ENCODE measurements at places on chromosomes 13 and 19.

DNA sequence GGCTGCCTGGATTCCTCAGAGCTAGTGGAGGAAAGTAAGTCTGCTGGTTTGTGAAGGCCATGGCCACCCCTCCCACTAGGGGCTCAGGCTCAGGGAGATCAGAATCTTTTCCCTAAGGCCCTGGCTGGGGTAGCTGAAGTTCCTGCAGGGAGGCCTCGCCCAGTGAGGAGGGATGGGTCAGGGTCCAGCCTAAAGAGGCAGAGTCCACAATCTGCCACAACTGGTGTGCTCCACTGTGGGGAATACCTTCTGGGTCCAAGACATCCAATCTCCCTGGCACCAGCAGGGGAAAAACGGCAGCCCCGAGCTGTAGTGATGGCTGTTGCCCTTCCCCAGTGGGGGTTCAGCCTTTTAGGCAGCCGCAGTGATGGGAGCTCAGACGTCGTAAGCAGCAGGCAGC, 23.2 kb downstream of the IGFL3 start:
- no peak for DNase-seq

- no peak for DNase-seq
These were observed 576 bp downstream of the DOT1L start for GRCh38 chr19:2164020-2164998.

- peak; percentile 5 for DNase-seq
These were observed 17.5 kb downstream of the SYDE1 start for GRCh38 chr19:15124572-15125231.

- DNase-seq, result no peak
These were observed 9.5 kb downstream of the ARRDC2 start for GRCh38 chr19:18017275-18018083.

- DNase-seq, result no peak
These were observed 8.8 kb downstream of the SAFB start for GRCh38 chr19:5631567-5632240.

GRCh38 chr19:22257381-22257780, 28.9 kb upstream of the ZNF729 start:
- DNase-seq, result no peak

DNA sequence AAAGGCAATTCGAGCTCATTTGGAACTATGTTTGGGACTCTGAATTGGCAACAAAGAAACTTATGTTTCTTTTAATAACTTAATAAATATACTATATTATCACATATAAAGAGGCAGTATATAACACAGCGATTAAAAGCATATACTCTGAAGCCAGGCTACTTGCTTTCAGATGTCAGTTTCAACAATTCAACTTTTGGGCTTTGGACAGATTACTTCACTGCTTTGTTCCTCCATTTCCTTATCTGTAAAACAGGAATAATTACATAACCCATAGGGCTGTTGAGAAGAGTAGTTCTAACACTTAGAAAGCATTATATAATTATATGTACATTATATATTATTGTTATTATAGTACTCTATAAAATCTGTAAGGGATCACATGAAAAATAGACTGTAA, 107.2 kb downstream of the EDNRB start:
- DNase-seq, result no peak

DNA sequence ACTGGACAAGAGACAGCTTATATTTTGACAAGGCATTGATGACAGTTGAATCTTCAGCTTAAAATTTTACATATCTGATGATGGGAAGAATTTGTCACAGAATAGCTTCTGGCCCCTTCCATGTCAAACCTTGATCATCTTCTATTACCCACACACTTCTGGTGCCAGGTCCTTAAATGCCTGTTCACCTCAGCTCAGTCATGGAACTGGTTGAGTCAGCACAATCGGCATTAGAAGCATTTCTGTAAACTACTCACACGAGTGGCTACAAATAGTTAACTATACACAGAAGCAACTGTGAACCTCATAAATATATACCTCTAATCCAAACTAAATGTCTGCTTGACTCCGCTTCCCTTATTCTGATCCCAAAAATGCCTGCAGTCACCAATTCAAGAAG, 161.2 kb downstream of the FOXO1 start:
- DNase-seq, result no peak

- DNase-seq, result no peak
These were observed 22.7 kb upstream of the CPB2 start for GRCh38 chr13:46127358-46128023.

GRCh38 chr13:32159137-32159869, 127.7 kb downstream of the FRY start:
- DNase-seq, result no peak

- no peak for DNase-seq
These were observed 90.3 kb downstream of the LRCH1 start for GRCh38 chr13:46643165-46643777.

DNA sequence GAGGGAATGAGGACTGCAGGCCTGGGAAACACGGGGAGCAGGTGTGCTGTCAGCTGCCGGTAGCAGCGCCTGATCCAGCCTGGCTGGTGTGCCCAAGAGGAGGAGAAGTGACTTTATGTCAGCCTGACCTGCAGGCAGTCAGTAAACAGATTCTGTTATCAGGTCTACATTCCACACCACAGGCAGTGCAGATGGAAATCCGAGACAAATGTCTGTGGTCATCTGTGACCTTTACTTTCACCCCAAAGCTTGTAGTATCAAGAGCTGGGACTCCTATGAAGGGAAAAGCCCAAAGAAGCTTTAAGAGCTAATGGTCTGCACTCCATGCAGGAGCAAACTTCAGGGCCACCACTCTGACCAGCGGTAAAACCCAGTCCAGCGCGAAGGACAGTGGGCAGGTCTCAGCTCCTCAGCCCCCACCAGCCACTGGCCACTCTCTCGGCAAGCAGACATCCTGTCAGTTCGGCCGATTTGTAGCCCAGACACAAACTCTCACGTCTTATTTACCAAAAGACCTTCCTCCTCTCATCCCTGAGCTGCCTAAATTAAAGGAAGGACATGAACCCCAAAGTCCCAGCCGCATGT, 7.7 kb downstream of the EPS15L1 start:
- no peak for DNase-seq

DNA sequence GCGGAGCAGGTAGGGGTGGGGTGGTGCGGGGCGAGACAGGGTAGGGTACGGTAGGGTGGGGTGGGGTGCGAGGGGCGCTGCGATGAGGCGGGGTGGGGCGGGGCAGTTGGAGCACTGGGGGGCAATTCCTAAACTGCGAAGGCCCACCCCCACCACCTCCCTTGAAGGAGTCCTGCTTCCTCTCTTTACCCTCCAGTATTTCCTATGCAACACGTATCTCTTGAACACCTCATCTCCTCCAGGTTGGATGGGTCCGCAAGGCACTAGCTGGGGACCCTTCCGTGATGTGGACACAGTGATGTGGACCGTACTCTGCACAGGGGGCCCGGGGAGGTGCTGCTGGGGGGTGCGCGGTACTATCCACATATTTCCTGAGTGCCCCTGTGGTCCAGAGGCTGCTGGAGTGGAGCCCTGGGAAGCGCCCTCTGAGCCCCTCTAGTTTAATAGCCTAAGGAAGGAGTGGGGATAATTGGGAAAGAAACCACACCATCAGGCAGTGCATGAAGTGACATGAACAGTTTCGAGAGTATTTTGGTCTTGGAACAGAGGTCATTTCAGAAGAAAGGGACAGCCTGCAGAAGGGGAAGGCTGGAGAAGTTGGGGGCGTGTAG, 1.1 kb downstream of the IL17D start:
- DNase-seq, result no peak

DNA sequence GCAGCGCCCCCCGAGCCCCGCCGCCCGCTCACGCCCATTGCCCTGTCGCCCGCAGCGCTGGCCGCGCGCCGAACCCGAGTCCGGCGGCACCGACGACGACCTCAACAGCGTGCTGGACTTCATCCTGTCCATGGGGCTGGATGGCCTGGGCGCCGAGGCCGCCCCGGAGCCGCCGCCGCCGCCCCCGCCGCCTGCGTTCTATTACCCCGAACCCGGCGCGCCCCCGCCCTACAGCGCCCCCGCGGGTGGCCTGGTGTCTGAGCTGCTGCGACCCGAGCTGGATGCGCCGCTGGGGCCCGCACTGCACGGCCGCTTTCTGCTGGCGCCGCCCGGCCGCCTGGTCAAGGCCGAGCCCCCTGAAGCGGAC, 518 bp downstream of the KLF2 start:
- DNase-seq, result no peak

DNA sequence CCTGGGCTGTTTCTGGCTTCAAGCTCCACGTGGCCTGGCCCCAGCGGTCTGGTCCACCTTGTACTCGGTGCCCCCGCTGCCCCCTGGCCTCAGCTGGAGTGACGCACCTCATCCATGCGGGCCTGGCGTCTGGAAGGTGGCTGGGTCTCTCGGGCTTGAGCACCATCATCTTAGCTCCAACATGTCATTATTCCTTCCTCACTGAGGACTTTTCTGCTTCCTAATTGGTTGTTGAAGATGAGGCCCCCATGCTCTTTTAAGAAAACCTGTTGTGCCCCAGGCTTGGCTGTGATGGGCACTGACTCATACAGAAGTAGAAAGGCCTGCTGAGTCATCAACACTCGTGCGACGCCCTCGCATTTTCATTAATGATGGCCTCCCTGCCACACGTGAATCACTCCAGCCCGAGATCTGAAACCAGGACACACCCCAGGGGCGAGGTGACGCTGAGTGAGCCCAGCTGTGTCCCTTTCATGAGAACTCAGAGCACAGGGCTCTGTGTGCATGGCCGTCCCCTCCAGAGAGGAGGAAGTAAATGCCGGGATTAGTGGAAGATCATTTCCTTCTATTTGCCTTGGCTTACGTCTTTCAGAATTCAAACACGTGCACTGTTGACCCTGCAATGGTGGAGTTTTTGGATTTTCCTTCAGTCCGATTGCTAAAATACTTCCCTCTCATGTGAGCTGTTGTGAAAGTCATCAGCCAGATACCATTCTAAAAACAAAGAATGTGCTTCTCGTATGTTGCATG, 14.0 kb upstream of the GJA3 start:
- DNase-seq, result peak; percentile 81

- no peak for DNase-seq
These were observed 3.8 kb downstream of the DMRTC2 start for GRCh38 chr19:41848666-41849065.

All from CD4-positive, alpha-beta T cell treated with Interferon gamma for 1 hour (primary cell).